ENCODE measurements at places on chromosomes 16 and 17.
A peak's percentile ranks its signal among the peaks of the same experiment; 100 is the strongest.

GRCh38 chr17:81037026-81037797 lies 2.3 kb downstream of the BAIAP2 start:
- no peak for DNase-seq

- DNase-seq: no peak
These were observed 11.1 kb upstream of the SLC5A11 start for GRCh38 chr16:24834459-24835335.

- no peak for DNase-seq
These were observed 30.3 kb upstream of the RPH3AL start for GRCh38 chr17:382644-383533.

DNA sequence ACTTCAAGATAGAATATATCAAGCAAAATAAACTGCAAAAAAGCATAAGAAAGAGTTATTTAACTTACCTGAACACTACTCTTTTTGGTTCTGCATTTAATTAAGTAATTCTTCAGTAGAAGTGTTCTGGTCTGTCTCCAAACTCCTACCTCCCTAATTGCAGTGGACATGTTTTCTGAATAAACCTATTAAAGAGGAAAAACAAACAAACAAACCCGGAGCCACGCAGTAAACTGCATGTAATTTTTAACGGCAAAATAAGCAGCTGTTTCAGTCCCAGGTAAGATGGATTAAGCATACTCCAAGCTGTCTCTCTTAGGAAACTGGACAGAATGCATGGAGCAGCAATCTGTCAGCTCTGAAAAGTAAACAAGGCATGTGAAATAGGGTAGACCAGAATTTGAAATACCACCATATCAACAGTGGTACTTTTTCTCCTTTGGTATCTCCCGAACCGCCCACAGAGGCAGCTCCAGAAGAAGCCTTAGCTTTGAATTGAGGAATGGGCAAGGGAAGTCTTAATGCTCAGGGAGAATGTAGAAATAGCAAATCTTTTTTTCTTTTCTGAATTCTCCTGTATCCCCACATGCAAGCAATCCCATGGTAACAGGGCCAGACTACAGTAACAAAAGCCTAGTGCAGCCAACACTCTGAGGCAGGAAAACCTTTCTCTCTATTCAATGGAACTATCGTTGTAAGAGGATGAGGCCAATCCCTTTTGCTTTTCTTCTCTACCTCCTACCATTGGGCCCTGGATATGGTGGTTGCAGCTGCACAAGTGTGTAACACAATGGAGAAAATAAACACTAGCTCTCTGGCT lies 12.5 kb downstream of the ABCA5 start:
- DNase-seq: no peak

DNA sequence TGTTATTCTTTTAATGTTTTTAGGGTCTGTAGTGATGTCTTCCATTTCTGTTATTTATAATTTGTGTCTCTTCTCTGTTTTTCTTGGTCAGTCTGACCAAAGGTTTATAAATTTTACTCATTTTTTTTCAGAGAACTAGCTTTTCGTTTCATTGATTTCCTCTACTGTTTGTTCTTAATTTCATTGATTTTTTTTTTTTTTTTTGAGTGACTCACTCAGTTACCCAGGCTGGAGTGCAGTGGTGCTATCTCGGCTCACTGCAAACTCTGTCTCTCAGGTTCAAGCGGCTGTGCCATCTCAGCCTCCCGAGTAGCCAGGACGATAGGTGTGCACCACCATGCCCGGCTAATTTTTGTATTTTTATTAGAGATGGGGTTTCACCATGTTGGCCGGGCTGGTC lies 12.6 kb upstream of the UBTF start:
- DNase-seq: no peak

DNA sequence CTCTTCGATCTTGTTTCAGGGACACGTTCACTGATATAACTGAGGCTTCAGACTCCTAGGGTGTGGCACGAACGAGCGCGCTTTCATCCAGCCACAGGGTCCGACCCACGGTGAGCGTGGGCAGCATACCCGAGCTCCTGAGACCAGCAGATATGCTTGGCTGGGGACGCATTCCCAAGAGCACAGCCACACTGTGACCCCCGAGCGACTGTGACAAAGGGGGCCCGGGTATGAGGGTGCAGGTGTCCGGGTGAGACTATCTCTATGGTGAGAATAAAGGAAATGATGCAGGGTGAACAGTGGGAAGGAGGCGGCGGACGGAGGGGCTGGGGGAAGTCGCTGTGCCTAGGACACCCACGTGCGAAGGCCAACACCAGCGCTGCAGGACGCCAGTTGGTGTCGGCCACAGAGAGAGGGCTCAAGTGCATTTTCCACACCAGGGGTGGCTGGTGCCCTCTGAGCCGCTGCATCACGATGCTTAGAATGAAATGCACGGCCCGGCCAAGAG lies 17.6 kb downstream of the RPH3AL start:
- DNase-seq: no peak

DNA sequence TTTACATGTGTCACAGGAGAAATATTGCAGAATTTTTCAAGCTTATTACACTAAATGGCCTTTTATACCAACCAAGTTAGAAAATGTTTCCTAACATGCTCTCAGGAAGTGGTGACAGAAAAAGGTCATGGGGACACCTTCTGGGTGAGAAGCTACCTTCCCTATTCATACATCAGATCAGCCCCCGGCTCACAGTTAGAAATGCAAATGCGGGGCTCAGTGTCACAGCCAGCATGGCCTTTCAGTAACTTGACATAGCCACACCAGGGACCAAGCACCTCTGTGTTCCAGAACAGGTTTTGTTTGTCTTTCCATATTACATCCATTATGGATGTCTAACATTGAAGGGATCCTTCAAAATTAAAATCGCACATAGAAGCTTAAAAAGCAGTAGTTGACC lies 59.5 kb downstream of the CHD9NB start:
- no peak for DNase-seq

DNA sequence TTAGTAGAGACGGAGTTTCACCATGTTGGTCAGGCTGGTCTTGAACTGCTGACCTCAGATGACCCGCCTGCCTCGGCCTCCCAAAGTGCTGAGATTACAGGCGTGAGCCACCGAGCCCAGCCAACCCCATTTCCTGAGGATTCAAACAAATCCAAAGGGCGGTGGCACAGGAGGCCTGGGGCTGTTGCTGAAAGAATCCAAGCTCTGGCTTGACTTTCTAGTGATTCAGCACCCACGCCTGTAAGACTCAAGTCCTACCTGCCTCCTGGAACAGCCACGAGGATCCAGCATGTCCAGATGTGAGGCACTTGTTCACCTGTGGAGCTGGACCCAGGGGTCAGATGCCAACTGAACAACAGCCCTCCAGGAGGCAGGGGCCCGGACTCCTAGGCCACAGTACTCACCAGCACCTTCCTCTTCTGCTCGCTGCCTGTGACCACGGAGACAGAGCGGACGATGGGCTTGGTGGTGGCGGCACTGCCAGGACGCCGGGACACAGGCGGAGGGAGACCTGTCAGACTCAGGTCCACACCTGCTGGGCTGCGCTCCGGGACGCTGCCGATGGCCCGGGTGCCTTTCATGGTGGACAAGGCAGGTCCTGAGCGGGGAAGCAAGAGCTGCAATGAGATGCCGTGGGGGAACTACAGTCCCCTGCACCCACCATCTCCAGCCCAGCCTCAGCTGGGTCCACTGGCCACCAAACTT lies 3.1 kb downstream of the CEP131 start:
- DNase-seq: no peak

DNA sequence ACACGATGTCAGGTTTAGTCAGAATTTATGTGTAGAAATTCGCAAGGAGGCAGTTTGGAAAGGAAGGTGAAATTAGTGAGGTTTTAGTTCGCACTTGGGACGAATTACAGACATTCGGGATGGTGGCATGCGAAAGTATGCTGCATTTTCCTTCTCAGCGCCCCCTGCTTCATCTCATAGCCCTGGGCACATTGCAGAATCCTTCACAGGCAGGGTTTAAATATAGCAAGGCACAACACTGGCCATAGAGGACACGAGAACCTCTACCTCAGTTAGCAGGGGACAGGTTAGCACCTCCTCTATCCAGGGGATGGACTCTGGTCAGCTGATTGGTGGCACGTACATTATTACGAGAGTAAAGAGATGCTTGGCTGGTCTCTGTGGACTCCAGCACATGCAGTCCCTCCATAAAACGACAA lies 47.5 kb downstream of the MAP2K6 start:
- DNase-seq: no peak

- DNase-seq: no peak
These were observed 39.4 kb upstream of the CDH3 start for GRCh38 chr16:68605746-68606145.

DNA sequence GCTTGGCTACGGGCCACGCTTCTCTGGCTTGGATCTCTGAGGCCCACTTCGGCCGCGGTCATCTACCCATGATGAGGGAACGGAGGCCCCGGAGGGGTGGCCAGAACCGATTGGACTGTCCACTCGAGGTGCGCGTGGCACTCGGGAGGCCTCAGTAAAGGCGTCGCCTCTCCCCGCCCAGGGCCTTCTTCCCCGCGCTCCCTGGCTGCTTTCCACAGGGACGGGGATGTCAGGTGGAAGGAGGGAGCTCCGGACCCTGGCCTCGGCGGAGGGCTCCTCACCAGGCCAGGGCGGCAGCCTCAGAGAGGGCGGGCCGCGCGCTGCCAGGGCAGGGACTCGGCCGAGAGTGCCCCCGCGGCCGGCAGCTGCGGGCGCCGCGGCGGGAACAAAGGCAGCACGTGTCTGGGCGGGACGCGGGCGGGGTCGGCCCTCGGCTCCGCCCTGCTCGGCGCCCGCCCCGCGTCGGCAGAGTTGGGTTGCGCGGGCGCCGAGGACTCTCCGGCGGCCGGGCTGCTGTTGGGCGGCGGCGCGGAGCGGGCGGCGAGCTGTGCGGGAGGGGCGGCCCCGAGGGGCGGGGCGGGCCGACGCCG lies 587 bp upstream of the CDK5R1 start:
- peak; percentile 33 for DNase-seq

DNA sequence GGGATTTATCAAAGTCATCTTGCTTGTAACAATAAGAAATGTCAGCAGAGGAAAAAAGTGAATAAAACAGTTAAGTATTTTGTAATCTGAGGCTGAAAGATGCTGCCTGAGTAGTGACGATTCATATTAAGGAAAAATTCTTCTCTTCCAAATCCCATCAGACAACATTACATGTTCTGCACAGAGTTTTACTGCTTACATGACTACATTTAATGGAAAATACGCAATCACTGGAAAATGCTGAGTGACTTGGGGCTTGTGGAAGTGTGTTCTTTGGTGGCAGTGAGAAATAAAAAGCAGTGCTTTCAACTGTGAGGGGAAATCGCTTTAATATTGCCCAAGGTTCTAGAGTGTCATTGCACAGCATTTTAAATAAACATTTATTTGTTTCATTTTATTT lies 1025.2 kb upstream of the GOT2 start:
- no peak for DNase-seq

GRCh38 chr17:78891406-78892061 lies 11.5 kb downstream of the CEP295NL start:
- DNase-seq: no peak

GRCh38 chr16:86099326-86099725 lies 200.4 kb downstream of the IRF8 start:
- DNase-seq: no peak

DNA sequence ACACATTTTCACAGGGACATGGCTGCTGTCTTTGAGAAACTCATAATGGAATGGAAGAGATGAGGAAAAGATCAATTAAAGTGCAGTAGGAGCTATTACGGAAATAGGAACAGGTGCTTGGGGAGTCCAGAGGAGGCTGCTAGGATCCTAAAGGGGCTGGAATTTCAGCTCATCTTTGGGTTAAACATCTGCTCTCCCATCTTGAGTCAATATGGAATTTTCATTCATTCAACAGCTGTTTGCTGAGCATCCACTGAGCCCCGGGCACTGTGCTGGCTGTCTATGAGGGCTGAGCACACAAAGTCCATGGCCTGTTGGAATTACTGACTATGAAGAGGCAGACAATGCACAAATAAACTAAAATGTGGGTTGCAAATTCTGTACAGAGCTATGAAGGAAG lies 47.9 kb downstream of the ASIC2 start:
- DNase-seq: no peak

- no peak for DNase-seq
These were observed 85.5 kb upstream of the DOC2B start for GRCh38 chr17:266701-267667.

All from pulmonary artery endothelial cell (primary cell).